Activated gamma-delta T cell treated with anti-CD3 and anti-CD28 coated beads, Interleukin-2, amount 50 U/mL, for 16 hours (primary cell): ENCODE measurements at places on chromosomes 2 and 18.

GRCh38 chr2:60742419-60742818 lies 13.6 kb upstream of the PAPOLG start:
- DNase-seq: no peak

GRCh38 chr2:181384923-181385322 lies 72.3 kb upstream of the ITGA4 start:
- DNase-seq: no peak

DNA sequence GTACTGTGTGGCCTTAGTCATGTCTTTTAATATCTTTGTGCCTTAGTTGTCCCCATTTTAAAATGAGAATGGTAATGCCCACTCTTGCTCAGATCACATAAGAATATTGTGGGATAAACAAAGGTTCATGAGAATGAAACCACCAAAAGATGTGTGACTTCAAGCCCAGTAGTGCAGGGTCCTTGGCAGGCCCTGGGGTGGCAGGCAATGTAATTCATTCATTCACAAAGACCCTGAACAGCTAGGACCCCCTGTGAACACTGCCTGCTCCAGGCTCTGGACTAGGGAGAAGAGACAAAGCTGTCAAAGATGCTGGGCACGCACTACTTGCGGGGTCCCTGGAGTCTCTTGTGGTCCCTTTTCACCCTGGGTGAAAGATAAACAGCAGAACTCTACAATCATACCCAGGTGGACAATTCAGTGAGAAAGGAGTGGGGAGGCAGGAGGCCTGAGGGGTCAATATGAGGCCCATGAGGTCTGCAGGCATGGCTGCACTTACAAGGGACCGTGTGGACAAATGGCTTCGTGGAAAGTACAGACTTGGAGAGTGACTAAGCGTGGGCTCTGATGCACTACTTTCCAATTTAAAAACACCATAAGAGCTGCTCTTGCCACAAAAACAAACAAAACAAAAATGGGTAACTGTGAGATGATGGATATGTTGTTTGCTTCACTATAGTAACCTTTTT lies 136.1 kb downstream of the SMAD7 start:
- no peak for DNase-seq

DNA sequence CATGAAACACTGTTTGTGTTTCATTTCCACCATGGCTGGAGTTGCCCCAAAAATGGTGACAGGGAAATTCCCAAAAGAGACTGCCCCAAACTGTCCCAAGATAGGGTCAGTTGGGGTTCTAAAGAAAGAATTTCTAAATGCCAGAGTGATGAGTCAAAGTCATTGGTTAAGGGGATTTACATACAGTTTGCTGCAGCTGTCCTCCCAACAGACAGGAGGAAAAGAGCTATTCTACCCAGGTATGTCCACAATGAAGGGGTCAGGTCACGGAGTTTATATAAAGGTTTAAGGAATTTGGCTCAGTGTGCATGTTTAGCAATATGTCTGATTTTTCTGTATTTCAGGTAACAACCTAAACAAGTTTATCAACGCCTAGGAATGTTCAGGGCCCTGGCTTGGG lies 344.1 kb downstream of the TDRD15 start:
- no peak for DNase-seq

GRCh38 chr2:118222273-118222594 lies 134.0 kb downstream of the INSIG2 start:
- DNase-seq: no peak

GRCh38 chr2:65273344-65273743 lies 45.7 kb downstream of the ACTR2 start:
- no peak for DNase-seq

DNA sequence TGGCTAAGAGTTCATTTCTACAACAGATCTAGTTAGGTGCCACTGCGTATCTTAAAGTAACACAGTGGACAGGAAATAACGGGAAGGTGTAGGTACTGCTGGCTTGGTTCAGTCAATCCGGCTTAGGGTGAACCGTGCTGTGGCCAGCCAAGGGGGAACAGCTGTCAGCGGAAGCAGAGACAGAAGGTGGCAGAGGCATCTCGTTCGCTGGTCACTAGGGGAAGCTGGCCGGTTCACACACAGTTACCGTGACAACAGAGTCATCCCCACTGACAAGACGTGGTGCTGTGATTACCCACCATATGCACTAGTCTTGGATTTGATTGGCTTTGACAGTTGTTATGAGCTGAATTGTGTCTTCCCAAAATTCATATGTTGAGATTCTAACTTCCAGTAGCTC lies 58.8 kb upstream of the HDAC4 start:
- DNase-seq: no peak

- DNase-seq: no peak
Observed at GRCh38 chr2:216014986-216015385, 1.6 kb upstream of the MREG start.

GRCh38 chr18:46239998-46240397 lies 135.8 kb downstream of the HAUS1 start:
- DNase-seq: no peak

DNA sequence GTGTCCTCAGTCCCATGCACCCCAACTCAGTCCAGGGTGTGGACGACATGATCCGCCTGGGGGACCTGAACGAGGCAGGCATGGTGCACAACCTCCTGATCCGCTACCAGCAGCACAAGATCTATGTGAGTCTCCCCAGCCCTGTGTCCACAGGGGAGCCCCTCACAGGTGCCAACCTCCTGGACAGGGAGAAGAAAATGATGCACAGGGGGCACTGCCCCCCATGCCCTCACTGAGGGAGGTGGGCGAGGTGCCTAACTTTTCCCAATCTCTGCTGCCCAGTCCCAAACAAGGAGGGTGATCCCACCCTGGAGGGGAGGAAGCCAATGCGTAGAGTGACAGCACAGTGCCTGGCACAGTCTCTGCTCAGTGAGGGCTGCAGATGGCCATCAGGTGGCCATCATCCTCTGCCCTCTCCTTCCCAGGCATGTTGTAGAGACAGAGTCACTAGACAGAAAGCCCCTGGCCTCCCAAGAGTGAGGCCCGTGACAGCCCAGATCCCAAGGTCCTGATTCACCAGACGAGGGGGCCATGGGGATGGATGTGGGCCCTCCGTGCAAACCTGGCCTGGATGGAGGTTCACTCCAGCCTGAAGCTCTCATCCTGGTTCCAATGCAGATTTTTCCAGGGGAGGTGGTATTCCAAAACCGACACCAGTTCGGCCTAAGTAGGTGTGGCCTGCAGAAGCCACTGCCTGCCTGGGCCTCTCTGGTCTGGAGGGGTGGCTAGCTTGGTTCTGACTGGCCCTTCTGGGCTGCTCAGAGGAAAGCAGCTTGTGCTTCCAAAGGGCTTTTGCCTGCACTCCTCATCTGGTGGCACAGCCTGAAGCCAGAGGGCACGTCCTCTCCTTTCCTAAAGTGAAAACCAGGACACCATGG lies 30.0 kb downstream of the MYO7B start:
- DNase-seq: no peak

- no peak for DNase-seq
Observed at GRCh38 chr2:39999864-40000263, 220.8 kb upstream of the THUMPD2 start.

DNA sequence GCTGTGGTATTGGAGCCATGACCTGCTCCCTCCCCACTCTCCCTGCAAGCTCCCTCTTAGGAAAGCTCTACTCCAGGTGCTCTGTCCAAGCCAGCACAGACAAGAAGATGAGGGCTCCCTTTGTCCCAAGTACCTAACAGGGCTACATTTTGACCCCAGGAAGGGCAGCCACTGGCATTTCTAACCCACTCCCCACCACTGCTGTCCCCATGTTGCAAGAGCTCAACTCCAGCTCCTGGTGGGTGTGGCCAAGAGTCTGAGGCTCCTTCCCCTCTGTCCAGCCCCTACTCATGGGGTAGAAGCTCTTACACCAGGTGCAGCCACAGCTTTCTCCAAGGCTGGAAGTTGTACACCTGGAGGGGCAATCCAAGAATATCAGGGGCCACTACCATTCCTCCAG lies 127.0 kb upstream of the NPAS2 start:
- DNase-seq: no peak

DNA sequence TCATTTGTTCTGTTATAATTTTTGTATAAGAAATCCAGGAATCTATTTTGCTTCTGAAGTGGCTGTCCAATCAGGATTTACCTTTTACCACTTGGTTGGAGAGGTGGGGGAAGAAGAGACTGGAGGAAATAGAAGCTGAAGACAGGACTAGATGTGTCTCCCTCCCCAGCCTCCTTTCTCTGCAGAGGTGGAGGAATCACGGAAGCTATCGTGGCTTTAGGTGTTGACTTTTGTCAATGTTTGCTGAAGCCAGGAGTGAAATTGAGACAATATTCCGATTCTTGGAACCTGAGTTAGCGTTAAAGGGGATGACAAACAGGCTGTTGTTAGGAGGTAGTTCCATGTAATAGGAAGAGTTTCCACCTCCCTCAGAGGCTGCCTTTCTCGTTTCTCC lies 43.5 kb downstream of the PDCL3 start:
- no peak for DNase-seq

DNA sequence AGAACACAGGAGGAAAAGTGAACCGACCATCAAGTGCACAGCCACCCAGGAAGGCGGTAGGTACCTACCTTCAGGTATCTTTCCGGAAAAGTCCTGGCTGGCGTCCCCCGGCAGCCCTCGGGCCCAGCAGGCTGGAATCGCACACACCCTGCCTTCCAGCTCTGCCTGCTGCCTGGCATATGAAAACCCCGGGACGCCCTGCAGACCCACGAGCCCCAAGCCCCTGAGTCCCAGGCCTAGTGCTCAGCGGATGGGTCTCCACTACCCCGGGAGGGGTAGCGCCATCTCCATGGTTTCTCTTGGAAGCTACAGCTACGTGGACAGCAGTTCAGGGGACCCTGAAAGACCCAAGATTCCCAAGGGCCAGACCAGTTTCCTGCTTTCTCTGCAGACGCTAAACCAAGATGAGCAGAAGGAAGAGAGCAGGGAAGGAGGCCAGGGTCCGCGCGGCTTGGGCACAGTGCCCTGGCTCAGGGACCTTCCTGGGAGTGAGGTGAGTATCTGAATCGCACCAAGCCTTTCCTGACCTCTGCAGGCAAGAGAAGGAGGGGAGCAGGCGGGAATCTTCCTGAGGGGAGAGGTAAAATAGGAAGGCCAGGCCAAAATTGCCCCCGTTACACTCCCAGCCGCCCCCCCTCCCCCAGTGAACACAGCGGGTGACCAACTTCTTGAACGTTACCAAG lies 80.4 kb downstream of the ARHGEF4 start:
- DNase-seq: no peak

GRCh38 chr2:109529532-109530449 lies 84.0 kb downstream of the SEPTIN10 start:
- no peak for DNase-seq

DNA sequence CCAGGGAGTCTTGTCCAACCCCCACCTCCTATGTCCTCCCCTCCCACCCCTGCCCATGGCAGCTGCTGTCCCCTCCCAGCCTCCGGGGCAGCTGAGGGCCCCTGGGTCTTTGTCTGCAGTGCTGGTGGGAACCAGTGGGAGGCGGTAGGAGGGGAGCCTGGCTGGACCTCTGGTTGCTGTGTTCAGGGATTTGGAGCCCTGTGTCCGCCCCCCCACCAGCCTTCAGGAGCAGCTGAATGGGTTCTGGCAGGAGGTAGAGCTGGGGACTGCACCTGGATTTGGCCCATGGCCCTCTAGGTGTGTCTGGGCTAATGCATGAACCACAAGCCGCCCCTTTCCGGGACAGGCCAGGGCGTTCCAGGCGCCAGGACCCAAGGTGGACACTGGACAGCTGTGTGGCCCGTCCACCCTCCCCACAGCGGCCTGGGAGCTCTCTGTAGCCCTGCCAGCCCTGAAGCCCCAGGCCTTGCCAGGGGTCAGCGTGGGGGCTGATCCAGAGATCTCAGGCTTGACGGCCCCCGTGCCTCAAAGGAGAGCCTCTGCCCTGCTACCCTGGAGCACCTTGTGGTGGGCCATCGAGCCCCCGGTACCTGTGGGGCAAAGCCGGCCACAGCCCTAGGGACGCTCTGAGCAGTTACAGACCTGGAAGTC lies 25.4 kb downstream of the GPC1 start:
- no peak for DNase-seq

DNA sequence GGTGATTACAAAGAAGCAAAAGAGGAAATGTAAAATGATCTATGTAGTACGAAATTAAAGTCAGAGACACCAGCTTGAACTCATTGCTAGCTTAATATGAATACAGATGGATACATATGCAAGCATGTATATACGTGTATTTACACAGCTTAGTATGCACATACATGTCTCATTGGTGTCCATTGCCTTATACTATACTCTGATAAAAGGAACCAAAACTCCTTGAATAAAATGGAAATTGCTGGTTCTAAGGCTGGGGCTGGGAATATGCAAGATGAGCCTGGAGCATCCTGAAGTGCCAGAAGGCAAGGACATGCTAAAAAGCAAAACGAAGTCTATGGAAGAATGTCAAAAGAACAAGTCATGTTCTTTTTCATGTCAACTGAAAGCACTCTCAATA lies 1424.4 kb upstream of the SLC39A10 start:
- no peak for DNase-seq

DNA sequence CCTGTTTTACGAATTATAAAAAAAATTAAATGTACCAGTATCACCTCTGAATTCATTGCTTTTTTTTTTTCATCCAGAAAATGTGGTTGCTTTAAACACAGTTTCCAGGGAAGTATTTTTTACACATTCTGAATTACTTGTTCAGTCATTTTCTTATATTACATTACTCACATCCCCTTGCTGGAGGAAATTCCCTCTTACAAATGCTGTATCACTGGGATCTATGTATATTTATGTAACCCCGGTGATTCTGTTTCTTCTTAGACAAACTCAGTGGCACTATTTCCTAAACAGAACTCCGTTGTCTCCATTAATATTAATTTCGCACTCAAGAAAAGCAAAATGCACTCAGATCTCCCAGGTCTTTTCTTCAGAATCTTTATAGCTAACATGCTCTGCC lies 1078.5 kb upstream of the ZEB2 start:
- no peak for DNase-seq

- no peak for DNase-seq
Observed at GRCh38 chr2:240139011-240139441, 1.4 kb downstream of the OTOS start.

- no peak for DNase-seq
Observed at GRCh38 chr2:10536569-10537133, 88.5 kb upstream of the ODC1 start.

- no peak for DNase-seq
Observed at GRCh38 chr18:79766308-79766707, 31.4 kb upstream of the KCNG2 start.

- DNase-seq: no peak
Observed at GRCh38 chr2:111957872-111958354, 59.5 kb downstream of the MERTK start.

DNA sequence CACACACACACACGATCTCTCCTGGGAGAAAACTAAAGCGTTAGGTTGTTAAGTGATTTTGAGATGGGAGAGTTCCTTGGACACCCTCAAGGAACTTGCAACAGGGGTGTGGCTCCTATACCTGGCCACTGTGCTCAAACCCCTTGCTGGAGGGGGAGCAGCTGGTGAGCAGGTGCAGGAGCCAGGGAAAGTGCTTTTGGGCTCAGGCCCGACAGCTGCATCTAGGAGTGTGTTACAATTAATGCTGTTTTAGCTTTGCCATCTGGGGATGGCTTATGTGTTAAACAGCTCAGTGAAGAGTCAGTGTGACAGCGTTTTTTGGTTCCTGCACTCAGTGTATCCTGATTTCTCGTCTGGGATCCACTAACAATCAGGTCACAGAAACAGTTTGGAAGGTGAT lies 510.8 kb downstream of the TRIB2 start:
- no peak for DNase-seq
